ENCODE measurements at places on chromosomes 7 and 10.

DNA sequence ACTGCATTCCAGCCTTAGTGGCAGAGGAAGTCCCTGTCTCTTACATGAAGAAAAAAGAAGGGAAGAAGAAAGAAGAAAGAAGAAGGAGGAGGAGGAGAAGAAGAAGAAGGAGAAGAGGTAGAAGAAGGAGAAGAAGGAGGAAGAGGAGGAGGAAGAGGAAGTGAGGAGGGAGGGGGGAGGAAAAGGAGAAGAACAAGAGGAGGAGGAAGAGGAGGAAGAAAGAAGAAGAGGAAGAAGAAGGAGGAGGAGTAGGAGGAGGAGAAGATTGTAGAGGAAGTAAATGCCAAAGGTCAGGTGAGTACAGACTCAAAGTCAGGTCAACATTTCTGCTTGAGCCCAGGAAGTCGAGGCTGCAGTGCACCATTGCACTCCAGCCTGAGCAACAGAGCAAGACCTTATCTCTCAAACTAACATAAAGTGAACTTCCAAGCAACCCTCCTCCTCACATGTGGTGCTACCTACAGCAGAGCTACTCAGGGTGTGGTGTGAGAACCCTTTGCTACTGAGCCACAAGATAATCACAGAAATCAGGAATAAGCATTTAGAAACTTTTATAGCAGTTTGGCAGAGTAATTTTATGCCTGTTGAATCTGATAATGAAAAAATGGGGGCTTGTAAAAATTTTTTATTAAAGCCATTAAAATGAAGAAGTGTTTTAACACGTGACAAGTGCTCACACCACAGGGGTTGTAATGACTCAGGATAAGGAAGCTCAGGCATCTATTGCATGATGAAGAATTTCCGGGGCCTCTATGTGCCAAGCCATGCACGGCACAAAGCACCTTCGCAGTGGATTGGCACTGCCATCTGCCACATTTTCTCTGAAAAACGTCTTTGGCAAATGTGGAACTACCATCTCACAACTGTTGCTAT, 224.9 kb upstream of the AUTS2 start:
- DNase-seq: no peak

- DNase-seq: no peak
Observed at GRCh38 chr7:157550300-157551275, 213.8 kb downstream of the DNAJB6 start.

DNA sequence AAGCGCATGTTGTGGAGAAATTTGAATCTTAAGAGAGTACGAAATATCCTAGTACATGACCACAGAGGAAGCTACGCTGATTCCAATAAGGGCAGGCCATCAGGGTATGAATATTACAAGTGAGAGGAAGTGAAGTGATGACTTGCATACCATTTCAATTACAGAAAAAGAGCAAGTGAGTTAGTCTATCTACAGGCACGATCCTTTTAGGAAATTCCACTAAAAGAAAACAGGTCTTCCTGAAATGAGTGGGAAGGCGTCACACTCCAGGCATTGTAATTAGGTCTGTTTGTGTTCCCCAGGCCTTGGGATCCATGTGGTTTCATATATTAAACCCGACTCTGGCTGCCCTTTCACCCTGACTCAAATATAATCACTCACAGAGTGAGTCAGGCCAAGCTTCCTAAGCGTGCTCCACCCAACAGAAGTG, 152.5 kb downstream of the SEMA3A start:
- no peak for DNase-seq

GRCh38 chr7:52749880-52750279, 285.6 kb upstream of the POM121L12 start:
- DNase-seq: no peak

All from AG08396 (cell line).